ENCODE measurements at places on chromosomes 11 and 22.

DNA sequence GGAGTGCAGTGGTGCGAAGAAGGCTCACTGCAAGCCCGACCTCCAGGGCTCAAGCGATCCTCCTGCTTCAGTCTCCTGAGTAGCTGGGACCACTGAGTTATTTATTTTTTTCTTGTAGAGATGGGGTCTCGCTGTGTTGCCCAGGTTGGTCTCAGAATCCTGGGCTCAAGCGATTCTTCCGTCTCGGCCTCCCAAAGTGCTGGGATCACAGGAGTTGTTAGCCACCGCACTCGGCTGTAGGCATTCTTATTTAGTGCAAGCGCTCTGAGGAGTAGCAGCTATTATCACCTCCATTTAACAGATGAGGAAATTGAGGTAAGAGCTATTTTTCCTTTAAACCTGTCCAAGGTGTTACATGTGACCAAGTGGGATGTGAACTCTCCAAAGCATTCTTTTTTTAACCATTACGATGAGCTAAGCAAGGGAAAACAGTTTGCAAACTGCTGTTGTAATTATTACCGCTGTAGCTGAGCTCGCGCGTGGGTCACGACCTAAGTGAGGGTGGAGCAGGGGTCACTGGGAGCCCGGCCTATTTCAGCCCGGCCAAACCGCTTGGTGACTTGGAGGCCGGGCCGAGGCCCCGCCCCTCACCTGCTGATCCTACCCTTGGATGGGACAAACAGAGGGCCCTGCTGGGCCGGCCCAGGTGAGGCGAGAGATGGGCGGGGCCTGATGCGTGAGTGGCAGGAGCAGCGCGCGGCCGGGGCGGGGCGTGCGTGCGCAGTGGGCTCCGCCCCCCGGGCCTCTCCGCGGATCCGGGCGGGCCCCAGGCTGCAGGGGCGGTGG is 449 bp upstream of the KREMEN1 start:
- DNase-seq, result peak; percentile 81

DNA sequence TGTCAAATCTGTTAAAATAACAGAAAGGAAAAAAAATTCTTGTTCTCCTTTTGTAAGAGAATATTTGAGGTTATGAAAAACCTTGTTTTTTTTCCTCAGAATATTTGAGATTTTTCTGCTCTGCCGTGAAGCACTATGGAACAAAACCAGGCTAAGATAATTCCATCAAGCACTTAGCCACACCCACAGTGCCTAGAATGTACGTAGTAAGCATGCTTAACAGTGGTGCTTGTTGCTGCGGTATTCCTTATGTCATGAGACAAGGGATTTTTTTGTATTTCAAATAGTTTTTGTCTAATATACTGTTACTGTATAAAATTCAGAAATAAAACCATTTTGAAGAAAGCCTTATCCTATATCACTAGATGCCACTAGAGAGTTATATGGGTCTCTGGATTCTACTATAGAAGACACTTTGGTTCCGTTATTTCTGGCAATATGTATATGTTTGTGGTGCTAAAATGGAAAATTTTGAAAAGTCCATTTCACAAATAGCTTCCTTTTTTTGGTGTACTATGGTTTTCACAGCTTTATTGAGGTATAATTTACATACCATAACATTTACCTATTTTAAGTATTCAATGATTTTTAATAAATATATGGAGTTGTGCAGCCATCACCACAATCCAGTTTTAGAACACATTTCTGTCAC is 23.7 kb downstream of the PDHX start:
- no peak for DNase-seq

DNA sequence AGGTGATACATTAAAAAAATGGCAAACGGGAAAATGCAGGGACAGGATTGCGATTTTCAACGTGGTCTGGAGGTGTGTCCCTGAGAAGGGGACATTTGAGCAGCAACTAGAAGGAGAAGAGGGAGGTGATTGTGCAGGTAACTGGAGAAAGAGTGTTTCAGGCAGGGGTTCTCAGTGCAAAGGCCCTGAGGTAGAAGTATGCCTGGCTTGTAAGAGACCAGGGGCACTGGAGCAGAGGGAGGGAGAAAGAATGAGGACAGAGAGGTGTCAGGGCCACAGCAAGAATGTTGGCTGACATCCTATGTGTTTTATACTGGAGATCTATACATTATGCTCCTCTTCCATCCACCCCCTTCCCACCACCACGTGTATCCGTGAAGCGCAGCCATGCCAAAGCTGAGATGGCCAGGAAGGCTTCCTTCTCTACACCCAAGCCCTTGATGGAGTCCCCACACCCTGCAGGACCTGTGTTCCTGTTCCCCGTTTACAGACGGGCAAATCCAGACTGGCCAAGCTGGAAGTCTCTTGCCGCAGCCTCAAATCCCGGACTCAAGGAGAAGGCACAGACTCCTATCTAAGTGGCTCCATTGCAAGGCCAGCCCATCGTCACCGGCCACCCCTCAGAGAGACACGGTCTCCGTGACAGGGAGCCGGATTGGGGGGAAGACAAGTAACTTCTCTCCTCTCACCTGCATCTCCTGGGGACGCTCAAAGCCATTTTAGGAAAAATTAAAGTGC is 416.1 kb downstream of the MN1 start:
- no peak for DNase-seq

DNA sequence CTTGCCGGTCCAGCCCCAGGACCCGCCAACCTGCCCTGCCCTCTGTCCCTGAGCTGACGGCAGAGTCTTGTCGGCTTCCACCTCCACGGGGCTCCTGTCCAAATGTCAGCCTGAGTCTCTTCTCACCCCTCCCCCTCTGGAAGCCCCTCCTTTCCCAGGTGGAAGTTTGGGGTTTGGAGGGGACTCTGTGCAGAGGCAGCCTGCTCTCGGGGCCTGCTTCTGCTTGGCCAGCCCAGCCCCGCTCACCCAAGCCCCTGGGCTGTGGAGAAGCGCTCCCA is 31.0 kb downstream of the CTTN start:
- DNase-seq, result no peak

DNA sequence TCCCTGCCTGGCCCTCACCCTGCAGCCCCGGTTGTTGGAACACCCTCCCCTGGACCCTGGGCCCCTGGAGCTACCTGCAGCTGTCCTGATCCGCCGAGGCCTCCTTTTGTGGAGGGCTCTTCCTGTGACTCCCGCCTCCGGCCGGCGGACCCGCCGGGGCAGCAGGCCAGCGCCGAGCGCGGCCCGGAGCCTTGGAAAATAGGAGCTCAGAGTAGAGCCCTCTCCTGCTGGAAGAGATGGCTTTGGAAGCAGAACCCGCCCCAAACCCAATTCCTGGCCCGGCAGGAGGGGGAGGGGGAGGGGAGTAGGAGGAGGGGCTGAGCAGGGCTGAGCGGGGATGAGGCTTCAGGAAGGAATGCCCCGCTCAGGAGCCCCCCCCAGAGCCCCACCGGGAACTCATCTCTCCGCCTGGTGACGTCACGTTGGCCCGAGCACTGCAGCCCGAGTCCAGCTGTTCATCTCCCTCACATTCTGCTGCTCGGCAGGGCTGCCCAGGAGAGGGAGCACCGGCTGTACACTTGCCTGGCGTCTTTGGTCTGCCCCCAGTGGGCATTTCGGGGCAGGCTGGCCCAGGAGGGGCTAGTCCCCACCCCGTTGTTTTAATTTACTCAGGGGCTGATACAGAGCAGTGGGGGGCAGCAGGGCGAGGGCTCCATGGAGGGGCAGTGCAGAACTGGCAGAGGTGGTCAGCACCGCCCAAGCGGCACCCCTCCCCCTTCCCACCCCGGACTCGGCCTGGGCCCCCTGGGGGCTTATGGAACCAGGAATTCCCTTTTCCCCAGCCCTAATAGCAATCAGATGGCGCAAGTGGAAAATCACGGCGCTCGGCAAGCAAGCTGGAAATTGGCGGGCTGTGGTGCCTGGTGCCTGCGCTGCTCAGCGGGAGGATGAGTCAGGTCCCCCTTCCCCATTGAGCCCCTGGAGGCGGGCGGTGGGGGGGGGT is at the start of gene MRGPRF:
MRGPRF (minus strand) TSS at position 238 of the 943 bp plus-strand sequence. CDS start 3,345 bp downstream, outside the sequence.
- no peak for DNase-seq

DNA sequence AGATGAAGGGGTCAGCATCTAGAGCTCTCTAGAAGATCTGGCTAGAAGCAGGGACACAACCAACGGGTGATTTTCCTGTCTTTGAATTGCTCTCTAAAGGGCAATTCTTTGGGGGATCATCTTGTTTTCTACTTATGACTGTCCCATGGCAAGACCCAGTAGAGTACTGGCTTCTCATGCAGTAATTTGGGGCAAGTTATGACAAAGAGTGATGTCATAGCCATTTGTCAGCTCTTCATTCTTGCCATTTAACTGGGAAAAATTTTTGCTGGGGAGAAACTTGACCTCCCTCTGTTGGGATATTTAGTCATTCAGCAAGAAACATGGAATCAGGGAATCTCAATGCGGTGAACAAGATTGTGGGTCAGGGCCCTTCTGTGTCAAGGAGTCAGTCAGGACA is 80.4 kb downstream of the SLC1A2 start:
- no peak for DNase-seq

GRCh38 chr11:15854245-15854644 is 502.1 kb downstream of the SOX6 start:
- DNase-seq, result no peak

DNA sequence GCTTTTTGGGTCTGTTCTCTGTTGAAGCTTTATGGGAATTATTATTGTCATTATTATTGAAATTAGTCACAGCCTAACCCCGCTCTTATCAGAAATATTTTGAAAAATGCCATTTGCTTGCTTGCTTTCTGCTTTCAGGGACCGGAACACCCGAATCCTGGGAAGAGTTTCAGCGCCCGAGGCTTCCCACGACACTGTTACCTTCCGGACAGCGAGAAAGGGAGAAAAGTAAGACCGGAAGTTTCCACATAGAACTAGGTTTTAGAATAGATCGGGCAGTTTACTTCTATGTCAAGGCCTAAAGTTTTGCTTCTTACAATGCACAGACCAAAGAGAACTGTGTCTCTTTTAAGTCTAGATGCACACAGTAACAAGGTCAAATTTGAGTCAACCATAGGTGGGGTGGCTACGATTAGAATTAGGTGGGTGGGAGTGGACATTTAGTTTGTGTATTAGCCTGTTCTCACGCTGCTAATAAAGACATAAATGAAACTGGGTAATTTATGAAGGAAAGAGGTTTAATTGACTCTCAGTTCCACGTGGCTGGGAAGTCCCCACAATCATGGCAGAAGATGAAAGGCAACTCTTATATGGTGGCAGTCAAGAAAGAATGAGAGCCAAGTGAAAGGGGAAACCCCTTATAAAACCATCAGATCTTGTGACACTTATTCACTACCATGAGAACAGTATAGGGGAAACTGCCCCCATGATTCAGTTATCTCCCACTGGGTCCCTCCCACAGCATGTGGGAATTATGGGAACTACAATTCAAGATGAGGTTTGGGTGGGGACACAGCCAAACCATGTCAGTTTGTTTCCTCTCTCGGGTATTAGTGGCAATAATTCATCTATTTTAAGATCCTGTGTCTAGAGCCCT is 12.9 kb downstream of the MPEG1 start:
- peak; percentile 20 for DNase-seq

- peak; percentile 65 for DNase-seq
These were observed 4.2 kb downstream of the SGSM1 start for GRCh38 chr22:24810043-24810749.

GRCh38 chr11:78834886-78835285 is 260.2 kb upstream of the NARS2 start:
- no peak for DNase-seq

DNA sequence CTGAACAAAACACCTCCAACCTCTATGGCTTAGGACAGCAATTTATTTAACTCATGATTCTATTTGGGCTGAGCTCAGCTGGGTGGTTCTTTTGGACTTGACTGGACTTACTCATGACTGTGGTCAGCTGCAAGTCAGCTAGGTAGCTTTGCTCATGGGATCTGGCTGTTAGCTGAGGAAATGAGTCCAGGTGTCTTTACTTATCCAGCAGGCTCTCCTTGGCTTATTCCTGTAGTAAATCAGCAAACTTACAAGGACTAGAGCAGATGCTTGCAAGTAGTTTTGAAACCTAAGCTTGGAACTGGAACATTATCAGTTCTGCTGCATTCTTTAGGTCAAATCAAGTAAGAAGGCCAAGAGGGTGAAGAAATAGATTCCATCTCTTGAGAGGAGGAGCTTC is 8.0 kb upstream of the HIKESHI start:
- DNase-seq, result no peak

GRCh38 chr11:43952401-43953342 is 10.2 kb downstream of the C11orf96 start:
- no peak for DNase-seq

- DNase-seq, result no peak
These were observed 1.2 kb upstream of the CASTOR1 start for GRCh38 chr22:30290342-30291057.

- DNase-seq, result no peak
These were observed 109.9 kb downstream of the EMSY start for GRCh38 chr11:76554767-76555166.

DNA sequence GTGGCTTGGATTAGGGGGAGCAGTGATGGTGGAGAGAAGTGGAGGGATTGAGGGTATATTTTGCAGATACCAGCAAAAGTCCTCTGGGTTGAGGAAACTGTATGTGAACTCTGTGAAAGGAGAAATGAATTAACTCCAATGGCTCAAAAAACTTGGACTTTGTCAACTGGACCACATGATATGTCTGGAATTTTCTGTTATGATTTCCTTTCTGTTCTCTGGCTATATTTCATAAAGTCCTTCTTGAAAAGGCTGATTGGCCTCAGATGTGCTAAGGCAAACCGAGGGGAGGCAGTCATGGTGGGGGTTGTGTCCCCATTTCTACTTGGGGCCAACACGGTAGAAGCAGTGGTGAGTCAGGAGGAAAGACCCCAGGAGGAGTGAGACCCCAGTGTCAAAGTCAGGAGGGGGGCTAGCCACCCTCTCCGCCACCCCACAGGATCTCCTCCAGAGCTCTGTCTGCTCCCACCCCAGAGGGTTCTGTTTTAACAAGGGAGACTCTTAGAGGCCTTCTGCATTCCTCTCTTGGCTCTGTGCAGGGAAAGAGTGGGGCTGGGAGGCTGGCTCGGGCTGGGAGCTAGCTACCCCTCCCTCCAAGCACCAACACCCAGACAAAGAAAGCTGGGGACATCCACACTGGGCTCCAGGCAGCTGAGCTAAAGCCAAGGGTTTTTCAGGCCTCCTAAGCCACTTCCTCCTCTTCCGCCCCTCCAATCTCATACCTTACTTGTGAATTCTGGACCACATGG is 13.8 kb downstream of the CHRDL2 start:
- DNase-seq, result no peak

- no peak for DNase-seq
These were observed 48.7 kb upstream of the OR9Q1 start for GRCh38 chr11:57974848-57975601.

DNA sequence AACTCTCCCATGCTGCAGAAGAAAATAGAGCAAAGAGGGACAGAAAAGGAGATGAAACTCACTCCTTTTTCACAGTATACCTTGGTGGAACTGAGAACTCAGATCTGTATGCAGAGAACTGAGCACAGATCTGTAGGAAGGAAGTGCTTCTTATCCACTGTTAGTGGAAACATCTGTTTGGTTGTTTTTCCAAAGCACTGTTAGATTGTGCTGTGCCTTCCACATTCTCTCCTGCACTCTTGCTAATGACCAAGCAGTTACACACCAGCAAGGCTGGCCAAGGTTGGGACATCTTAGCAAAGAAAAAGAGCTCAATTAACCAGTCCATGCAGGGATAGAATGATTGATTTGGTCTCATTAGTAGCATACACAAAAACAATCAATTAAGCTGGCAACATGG is 20.1 kb upstream of the SIK2 start:
- no peak for DNase-seq

GRCh38 chr11:131770801-131771200 is 400.4 kb downstream of the NTM start:
- no peak for DNase-seq
